Fibroblast of skin of scalp (primary cell): ENCODE measurements at places on chromosomes 5 and 9.

- DNase-seq: no peak
These were observed 129.6 kb downstream of the EPB41L4A start for GRCh38 chr5:112289465-112289864.

DNA sequence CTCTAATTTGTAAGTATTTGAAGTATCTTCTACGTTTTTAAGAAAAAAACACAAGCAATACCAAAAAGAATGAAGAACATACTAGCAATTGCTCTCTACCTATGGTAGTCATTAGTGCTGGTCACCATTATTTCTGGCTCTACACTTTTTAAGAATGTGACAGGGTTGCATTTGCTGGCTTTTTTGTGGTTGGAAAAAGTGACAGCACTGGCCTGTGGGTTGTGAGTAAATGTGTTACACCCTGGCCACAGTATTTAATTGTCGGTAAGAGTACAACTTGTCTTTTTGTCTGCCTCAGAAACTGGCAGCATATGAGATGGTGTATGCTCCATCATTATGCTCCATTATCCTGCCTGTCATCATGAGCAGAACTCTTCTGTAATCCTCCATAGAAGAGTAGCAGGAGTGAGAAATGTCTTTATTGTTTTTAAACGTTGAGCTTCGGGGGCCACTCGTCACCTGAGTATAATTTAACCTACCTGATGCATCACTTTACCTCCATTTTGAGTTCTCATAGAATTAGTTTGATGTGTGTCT is 449.8 kb downstream of the ISL1 start:
- DNase-seq: no peak

DNA sequence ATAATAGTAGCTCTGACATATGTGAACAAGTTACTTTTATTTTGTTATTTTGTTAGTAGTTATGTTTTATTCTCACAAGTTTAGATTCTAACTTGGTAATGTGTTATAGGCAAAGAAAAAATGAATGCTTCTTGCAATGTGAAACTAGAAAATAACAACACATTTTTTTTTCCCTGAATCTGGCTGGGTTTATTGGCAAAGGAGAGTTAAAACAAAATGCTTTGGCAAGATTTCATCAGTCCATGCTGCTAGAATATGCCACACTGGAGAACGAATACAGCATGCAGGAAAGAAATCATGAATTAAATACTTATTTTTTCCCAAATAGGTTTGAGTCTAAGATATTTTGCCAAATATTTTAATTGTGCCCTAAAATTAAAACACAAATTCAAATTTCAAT is 1048.1 kb upstream of the ACO1 start:
- no peak for DNase-seq

DNA sequence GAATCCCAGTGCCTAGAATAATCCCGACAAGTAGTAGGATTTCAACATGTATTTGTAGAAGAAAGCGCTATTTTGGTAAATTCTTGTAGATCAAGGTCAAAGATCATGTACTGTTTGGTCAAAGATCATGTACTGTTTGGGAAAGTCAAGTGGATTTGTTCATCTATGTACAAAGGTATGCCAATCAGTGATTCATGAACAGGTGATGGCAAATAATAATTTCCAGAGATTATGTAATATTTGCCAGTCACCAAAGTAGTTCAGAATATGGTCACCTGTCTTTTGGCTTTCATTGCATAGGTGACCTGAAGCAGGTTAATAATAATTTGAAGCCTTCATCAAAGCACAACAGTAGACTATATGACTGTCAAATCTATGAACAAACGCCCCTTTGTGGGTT is 398.2 kb downstream of the EFNA5 start:
- no peak for DNase-seq
